ENCODE measurements at places on chromosomes 5 and 9.
A peak's percentile ranks its signal among the peaks of the same experiment; 100 is the strongest.

DNA sequence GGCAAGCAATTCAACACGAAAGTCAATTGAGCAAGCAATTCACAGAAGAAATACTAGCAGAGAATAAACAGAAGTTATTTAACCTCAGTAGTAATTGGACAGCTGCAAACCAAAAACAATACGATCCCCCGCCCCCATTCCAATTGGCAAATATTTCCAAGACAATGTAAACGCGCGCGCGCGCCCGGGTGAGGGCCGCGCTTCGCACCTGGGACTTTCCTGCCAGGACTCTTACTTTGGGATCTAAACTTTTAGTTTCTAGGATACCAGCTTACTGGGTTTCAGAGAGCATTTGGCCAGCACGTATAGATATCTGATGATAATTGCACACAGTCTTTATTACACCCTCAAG, 8.6 kb downstream of the RUFY1 start:
- peak; percentile 40 for DNase-seq

DNA sequence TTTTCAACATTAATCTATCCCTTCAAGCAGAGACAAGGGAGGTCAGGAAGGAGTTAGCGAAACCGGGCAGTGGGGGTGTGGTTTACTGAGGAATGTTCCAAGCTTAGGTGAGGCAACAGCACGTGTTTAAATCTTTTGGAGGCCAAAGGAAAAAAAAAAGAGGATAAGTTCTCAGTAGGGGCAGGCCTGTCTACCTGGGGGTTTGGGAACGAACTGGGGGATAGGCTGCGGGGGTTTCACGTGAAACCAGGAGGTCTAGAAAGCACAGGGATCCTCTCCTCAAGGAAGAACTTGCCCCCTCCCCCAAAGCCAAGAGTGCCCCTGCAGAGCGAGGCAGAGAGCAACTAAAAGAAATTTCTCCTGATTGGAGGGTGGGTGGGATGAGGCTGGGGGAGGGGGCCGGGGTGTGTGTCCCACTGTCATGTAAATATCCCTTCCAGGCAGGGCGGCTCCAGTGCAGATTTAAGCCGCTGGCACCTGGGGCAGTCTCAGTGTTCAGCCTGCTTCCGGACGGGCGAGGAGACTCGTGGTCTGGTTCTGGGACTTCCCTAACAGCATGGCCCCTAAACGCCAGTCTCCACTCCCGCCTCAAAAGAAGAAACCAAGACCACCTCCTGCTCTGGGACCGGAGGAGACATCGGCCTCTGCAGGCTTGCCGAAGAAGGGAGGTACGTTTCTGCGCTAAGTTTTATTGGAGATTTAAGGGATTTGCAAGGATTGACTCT, 5.5 kb upstream of the SET start:
- DNase-seq, result peak; percentile 63

GRCh38 chr5:172417130-172417841, 37.0 kb downstream of the SH3PXD2B start:
- DNase-seq, result no peak

GRCh38 chr5:19577882-19578281, 410.1 kb downstream of the CDH18 start:
- no peak for DNase-seq

DNA sequence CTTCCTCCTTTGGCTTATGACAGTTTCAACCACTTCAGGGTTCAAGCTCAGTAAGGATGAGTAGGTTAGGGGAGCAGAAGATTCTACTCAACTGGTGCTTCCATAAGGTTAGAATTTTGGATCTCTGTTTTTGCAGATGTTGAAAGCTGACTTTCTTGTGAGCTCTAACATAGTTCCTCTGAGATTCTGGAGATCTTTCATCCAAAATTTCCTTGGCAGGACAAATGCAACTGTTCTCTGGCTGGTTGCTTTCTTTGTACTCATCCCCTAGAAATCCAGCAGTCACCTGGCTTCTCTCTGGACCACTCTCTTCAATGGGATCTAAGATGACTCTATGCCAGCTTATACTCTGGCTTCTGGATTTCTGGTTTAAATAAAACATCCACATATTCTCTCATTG, 189.6 kb downstream of the ESM1 start:
- no peak for DNase-seq

DNA sequence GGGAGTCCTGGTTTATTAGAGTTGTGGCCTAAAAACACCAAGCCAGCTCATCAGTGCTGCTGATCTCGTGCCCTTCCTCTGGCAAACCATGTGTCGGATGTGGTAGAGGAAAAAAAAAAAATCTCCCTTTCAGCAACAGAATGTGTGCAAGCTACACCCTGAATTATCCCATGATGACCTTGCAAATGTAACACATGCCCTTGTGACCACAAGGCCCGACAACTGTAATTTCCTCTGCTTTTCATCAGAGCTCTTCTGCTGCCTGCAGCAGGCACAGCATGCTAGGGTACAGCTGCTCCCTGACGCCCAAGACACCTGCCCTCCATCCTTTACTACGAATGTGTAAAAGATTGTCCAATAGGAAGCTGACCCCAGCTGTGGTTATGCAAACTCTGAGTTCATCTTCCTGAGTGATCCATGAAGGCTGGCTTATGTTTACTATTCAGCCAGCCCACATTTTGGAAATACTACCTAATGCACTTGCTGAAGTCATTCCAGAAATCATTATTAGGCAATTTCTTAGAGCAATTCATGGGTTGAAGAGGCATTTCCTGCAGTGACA, 14.6 kb upstream of the BNC2 start:
- DNase-seq, result peak; percentile 84

DNA sequence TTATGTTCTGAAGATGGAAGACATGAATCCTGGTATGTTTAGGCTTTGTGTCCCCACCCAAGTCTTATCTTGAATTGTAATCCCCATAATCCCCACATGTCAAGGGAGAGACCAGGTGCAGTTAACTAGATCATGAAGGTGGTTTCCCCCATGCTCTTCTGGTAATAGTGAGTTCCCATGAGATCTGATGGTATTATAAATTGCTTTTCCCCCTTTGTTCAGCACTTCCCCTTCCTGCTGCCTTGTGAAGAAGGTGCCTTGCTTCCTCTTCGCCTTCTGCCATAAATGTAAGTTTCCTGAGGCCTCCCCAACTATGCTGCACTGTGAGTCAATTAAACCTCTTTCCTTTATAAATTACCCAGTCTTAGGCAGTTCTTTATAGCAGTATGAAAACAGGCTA, 229.0 kb downstream of the ARL15 start:
- no peak for DNase-seq

GRCh38 chr5:151097820-151098767, 17.3 kb upstream of the TNIP1 start:
- DNase-seq, result peak; percentile 34

DNA sequence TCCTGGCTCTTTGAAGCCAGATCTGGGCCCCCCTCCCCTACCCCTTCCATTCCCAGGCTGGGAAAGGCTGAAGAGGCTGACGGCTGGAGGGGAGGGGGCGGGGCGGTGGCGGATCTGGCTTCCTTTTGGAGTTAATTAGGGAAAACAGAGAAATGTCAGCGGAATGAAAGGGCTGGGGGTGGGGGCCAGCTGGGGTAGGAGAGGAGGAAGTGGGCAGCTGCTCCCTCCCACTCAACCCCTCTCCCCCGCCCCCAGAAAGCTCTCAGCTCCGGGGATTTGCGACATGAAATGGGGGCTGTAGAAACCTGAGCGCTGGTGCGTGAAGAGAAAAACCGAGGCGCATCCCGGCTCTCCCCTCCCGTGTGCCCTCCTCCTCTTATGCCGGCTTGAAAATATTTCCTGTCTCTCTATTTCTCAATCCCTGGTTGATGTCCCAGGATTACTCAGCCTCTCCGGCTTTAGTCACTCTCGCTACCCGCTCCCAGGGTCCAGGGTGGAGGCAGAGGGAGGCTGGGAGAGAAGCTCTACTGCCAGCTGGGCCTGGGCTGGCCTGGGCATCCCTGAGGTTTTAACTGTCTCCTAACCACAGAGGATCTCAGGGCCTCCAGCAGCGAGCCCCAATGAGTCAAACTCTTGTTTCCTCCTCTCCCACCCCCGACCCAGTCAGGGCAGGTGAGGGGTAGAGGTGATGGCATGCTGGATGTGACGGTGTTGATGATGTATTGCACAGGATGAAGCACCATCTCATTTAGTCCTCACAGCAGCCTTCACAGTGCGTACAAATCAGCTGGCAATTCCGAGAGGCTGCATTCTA, 20.1 kb downstream of the PCDHGC5 start:
- no peak for DNase-seq

GRCh38 chr5:113042491-113043243, 66.1 kb downstream of the DCP2 start:
- DNase-seq, result peak; percentile 65
